ENCODE measurements at places on chromosomes 1 and 21.

DNA sequence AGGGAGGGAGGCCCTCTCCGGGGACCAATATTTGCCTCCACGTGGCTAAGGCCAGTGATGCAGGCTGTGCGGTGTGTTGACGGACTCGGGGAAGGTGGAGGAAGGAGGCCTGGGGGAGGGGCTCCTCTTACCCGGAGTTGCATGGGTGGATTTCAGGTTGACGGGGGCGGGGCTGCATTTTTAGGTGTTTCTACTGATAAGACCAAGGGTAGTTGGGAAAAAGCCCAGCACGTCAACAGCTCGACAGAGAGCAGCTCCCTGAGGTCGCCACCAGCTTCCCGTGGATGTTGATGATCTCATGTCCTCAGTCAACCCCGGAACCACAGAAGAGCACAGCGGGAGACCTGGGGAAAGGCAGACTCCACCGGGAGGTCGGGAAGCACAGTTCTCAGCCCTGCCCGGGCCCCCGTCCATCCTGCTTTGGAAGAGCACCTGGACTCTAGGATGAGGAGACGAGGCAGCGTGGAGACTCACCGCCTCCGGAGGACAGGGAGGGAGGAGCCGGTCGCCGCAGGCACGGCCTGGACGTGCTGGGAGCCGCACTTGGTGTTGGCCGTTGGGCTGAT lies 32.9 kb upstream of the COL6A1 start:
- DNase-seq, result no peak

DNA sequence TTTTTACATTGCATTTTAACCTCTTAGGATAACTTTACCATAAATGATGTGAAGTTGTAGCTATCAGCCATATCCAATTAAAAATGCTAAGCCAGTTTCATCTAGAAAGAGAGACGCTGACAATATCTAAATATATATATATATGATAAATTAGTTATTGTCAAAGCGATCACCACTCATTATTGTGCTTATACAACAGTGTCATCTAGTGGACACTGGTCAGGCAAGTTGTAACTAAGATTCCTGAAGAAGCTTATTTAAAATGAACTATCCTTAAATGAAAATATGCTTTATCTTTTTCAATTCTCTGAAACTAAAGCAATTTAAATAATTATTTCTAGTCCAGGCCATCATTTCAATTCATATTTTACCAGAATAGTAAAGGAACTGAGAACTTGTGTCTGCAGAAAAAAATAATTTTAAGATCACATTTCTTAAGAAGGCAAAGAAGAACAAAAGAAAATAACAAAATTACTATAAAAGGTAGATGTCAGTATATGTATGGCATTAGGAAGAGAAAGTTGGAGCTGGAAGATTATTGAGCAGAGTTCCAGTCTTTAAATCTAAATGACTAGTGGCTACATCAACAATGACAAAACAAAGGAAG lies 193.3 kb upstream of the SNX7 start:
- DNase-seq, result peak; percentile 79

GRCh38 chr1:37850352-37850955 lies 8.9 kb downstream of the MTF1 start:
- DNase-seq, result no peak

- no peak for DNase-seq
Observed at GRCh38 chr1:240342251-240342625, 250.6 kb downstream of the FMN2 start.

DNA sequence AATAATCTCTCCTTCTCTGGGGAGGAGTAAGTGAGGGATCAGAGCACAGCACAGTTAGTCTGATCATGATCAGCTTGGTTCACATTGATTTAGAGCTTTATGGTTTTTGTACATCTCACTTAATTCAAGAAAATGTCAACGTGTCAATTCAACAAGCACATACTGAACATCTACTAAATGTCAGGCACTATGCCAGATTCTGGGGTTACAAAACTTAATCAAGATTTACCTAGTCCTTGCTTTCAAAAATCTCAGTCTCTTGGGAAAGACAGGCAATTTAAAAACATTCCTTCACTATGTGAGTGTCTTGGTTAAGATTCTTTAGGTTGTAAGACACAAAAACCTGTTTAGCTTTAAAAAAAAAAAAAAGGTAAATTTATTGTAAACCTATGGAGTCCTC lies 181.4 kb downstream of the AK5 start:
- DNase-seq, result no peak

- DNase-seq, result no peak
Observed at GRCh38 chr1:71666609-71667008, 585.8 kb upstream of the ZRANB2 start.

DNA sequence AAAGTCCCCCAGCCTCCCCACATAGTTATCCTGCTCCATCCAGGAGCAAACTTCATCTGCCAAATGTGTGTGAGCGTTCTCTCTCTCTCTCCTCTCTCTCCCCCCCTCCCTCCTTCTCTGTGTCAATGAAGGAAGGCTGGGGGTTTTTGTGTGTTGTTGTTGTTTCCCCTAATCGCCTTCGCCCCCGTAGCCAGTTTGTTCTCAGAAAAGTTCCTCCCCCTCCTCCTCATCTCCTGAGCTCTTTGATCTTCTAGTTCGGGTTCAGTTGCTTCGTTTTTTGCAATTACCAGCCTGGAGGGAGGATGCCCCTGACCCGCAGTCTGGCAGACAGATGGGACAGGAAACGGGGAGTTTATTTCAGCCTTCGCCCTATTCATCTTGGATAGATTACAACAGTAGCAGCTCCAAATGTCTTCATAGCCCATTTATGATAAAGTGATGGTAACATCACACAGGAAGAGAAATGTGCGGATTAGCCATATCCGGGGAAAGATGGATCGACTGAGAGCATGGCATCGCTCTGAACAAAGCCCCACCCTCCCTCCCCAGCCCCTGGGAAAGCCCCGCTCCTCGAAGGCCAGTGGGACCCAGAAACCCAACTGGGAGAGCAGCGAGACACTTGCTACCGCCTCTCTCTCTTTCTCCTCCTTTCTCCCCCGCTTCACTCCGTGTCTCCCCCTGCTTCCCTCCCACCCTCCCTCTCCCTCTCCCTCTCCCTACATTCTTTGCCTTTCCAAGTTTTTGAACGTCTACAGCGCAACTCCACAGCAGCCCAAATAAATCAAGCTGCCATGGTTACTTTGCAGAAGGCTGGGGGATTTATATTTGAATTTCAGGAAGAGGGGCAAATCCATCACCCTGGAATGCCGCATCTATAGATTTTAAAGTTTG lies 139.7 kb upstream of the ARHGEF16 start:
- DNase-seq, result peak; percentile 86

- peak; percentile 70 for DNase-seq
Observed at GRCh38 chr1:199685369-199685768, 342.1 kb upstream of the NR5A2 start.

DNA sequence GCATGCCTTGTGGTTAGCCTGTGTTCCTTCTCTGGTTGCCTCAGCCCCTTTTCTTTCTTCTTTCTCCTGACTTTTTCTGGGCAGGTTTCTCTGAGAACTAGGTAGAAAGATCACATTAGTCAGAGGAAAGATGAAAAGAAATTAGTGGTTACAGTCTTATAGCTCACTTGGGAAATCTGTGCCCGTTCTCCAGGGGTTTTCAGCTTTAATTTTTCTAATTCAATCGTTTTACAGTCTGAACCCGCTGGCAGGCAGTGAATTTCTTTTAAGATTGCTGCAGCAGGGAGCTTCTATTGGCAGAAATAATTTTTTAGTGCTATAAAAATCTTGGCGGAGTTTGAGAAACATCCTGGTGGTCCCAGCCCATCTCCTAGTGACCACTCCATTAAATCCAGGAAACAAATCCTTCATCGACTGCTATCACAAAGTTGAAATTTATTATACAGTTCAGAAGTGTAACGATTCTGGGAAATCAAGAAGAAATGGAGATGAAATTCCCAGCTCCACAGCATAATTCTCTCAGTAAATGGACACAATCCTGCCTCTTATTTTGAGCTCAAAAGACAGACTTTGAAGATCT lies 113.1 kb downstream of the PCP4 start:
- no peak for DNase-seq

GRCh38 chr1:177048314-177049069 lies 116.0 kb downstream of the ASTN1 start:
- DNase-seq, result no peak

DNA sequence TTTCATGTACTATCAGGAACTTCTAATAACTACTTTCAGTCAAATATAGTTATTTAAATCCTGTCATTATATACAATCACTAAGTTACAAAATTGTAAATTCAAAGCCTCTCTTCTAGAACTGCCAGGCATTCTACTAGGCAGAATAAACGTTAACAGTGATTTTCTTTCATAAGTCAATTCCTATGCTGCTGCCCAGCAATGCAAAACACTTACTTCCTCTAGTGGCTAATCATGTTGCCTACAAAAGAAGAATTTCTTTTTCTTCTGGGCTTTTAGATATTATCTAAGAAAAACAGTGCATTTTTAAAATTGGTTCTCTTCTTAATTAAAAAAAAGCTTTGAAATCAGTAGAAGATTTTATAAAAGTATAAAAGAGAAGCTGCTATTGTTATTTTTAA lies 509.8 kb upstream of the ADAMTS5 start:
- DNase-seq, result peak; percentile 11

DNA sequence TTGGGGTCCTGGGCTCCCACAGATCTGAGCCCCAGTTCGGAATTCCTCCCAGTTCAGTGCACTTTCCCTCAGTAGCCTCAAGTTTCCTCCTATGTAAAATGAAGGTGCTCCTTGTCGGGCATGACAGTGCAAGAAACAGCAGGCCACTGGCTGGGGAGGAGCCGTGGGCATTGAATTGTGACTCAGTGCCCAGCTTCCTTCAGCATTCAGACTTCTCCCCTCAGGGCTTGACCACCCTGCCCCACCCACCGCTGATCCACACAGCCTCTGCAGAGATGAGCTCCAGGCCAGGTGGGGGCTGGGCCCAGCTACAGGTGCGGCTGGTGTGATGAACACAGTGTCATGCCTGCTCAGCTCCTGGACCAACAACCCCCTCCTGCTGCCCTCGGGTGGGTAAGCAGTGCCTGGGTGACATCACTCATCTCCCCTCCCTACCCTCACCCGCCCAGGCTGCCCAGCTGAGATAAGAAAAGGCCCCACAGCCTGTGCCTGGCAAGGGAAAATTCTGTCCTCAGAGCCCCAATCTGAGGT lies 4.9 kb downstream of the MOB3C start:
- peak; percentile 53 for DNase-seq

DNA sequence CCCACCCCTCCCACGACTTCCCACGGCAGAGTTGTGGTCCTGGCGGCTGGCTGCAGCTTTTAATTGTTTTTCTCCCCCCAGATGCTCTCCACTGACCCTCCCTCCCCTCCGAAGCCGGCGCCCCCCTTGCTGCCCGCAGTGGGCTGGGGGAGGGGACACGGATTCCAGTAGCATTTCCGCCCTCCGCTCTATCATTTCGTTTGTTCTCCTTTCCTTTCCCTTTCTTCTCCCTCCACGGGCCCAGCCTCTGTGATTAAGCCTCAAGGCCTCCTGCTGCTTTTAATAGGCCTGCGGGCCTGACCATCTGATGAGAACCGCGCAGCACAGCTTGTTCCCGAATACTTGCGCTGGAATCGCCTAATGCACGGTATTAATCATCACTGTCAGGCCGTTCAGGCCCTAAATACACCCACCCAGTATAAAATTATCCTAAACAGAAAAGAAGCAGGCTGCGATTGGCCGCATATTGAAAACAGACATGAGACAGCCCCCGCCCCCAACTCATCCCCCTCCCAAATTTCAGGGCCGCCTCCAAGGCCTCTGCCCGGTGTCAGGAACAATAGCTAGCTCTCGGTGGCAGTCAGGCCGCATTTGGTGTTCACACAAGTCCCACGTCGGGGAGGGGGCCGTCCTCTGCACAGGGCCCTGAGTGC lies 102.0 kb upstream of the ARHGEF16 start:
- DNase-seq, result peak; percentile 94

DNA sequence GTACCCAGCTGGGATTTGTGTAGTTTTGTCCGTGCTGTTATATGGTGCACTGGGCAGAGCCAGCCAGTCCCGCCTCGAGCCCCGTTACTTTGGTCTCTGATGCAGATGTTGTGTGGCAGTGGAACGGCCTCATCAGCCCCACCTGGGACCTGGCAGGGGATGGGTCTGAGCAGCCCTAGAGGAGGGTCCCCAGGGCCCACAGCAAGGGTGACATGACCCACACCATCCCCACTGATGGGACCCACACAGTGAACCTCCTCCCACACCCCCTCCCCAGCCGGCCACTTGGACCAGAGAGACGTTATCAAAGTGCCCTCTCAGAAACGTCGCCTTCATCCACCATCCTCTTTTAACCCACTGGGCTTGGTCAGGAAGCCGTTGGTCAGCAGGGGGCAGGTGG lies 42.0 kb upstream of the PCBP3 start:
- DNase-seq, result no peak

DNA sequence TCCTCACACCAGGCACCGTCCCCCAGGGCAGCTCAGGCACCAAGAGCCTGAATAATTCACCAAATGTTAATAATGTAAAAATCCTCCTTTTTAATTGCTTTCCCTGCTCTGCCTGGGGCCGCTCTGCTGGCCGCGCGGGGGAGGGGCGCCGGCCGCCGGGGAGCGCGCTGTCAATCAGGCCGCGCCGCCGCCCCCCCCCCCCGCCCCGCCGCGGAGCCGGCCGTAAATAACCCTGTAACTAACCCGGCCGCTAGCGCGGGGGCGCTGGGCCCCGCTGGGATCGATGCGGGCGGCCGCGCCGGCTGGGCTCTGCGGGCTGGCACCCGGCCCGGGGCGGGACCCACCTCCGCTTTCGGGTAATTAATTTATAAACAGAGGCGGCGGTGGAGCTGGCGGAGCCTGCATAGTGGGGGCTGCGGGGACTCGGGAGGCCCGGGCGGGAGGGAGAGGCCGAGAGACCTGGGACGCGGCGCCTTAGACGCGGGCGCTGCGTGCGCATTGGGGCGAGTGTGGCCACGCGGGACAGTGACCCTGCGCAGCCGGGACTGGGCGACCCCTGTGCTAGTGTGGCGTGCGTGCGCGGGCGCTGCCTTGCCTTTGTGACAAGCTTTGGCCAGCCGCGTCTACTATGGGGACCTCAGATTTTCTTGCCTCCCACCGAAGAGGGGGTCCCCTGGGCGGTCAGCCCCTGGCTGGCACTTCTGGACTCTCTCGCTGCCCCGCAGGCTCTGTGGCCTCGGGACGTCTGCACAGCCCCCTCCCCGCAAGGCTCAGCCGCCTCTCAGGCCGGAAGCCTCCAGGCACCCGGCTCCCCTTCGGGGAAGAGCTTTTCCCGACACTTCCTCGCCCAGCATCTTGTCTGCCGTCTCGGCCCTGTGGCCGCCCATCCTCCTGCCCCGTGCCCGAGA lies 16.6 kb downstream of the SAMD11 start:
- peak; percentile 90 for DNase-seq
